ENCODE measurements at places on chromosomes 5 and 9.
A peak's percentile ranks its signal among the peaks of the same experiment; 100 is the strongest.

DNA sequence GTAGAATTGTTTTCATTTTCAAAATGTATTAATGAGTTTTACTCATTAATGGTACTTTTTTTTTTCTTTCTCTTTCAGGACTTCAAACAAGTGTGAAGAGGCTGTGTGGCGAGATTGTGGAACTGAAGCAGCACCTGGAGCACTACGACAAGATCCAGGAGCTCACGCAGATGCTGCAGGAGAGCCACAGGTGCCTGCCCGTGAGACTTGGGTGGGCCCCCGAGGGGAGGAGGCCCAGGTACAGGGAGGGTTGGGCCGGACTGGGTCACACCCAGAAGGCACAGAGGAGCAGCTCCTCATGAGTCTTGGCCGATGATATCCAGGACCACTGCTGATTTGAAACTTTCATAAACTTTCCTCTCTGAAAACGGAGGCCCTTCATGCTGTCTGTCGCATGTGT lies 35.6 kb downstream of the CEP72 start:
- no peak for DNase-seq

DNA sequence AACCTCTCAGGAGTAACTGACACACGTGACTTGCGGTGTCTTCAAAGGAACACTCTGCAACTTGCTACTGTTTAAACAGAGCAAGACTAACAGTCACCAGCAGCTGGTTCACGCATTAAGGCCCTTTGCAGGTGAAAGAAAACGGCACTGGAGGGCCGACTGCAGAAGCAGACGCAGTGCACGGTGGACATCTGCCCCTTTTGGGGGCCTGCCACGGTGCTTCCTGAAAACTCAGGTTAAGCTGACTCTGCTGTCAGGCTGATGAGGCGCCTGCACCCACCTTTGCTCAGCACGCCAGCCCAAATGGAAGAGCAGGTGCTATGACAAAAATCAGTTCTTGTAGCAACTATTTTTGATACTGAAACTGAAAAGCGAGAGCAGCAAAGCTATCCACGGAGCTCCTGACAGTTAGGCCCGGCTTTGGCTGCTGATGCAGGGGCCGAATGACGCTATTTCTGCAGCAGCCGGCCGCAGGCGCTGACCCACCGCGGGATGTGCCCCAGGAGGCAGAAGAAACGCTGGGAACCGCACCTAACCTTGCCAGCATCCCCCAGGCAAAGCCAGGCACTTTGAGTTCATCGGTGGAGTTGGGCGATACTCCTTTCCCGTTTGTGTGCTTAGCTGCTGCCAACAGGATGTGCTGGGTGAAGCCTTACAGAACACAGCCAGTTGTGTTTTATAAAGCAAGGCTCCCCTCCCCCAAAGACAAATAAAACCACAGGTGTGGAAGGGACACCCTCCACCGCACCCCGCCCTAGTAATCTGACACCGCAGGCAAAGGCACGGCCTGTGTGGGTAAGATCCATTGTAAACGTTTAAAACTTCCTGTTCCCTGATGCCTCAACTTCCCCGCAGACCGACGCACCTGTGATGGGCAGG lies 21.1 kb upstream of the TERT start:
- DNase-seq = peak; percentile 21

GRCh38 chr9:12194731-12195130 lies 498.5 kb upstream of the TYRP1 start:
- no peak for DNase-seq

GRCh38 chr5:54180630-54181031 lies 129.7 kb downstream of the ARL15 start:
- DNase-seq = no peak

GRCh38 chr9:3664044-3664443 lies 138.2 kb upstream of the RFX3 start:
- no peak for DNase-seq

DNA sequence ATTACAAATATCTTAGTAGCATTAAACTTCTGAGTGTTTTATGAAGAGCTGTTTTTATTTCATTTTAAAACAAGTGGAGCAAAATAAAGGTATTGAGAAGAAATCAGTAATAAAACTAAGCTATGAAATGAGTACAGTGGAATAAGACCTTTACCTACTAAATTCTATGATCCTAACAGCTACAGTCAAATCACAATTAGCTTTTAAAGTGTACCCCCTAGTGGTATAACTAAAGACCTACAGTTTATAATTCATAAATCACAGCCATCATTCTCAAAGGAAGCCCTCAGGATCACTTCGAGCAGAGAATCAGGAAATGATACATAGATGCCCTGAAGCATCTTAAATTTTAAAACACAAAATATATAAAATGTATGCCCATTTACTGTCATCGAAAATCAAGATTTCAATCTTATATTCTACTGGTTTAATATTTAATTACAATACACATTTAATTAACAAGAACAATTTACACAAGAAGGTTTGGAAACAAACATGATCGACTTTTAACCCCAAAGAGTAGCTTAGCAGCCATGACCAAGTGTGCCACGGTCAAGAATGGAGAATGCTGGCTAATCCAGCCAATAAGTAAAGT lies 12.3 kb downstream of the CCNH start:
- no peak for DNase-seq

DNA sequence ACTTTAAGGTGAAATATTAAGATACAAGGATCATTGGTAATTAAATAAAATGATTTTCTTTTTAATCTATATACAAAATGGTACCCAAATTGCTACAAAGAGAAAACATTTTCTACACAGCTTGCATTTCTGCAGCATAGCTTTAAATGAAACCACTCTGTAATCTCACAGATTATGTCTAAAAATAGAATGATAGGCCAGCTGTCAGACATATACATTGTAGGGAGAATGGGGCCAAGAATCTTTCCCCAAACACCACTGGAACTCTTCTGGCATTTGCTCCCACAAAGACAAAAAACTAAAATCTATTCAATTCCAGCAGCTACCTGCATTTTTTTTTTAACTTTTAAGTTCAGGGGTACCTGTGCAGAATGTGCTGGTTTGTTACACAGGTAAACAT lies 124.1 kb upstream of the NR5A1 start:
- no peak for DNase-seq

DNA sequence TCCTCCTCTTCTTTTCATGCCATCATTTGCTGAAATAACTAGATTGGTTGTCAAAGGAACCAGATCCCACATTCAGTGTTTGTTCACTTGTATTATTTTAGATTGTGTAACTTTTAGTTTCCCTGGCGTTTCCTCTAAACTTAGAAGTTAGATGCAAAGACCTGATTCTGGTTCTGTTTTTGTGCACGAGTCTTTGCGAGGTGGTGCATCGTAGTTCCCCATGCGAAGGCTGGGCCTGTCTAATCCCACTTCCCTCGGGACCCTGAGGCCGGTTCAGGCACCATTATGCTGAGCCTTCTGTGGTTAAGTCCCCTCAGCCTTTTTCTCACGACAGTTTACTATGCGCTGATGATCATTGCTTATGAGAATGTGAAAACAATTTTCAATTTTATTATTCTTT lies 219.1 kb upstream of the OTULINL start:
- no peak for DNase-seq
